ENCODE measurements at places on chromosomes 6 and 20.

GRCh38 chr20:36119537-36119936 lies 35.0 kb upstream of the EPB41L1 start:
- no peak for DNase-seq

DNA sequence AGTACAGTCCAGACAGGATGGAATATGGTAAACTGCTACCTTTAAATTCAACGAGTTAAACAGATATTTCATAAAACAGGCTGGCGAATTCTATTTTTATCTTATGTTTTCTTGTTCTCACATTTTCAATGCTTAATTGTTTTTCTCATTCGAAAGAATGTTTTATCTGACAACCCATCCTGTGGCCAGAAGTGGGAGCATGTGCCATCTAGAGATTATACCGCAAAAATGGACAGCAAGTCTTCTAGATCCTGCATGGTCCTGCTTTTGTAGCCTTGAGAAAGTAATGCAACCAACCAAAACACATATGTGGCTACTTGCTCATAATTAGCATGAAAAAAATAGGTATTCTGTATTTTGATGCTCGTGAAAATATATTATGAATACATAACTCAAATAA lies 30.7 kb downstream of the TUBB2B start:
- DNase-seq: no peak

DNA sequence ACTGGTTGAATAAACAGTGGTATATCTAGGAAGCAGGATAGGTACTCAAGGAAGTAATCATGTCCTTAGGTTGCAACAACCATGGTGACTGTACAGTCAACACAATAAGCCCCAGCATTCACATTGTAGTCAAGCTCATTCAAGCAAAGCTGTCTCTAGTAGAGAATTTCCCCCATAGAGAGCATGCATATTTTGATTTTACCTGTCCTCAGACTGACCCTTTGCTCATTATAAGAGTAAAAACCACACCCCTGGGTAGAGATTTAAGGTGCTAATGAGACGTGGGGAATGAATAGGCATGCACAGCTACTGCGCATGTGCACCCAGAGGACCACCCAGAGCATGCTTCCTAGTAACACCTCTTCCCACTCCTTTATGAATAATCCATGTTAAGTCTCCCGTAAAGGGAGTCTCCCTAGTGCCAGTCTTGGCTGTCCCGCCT lies 6.1 kb upstream of the RNF8 start:
- DNase-seq: no peak

DNA sequence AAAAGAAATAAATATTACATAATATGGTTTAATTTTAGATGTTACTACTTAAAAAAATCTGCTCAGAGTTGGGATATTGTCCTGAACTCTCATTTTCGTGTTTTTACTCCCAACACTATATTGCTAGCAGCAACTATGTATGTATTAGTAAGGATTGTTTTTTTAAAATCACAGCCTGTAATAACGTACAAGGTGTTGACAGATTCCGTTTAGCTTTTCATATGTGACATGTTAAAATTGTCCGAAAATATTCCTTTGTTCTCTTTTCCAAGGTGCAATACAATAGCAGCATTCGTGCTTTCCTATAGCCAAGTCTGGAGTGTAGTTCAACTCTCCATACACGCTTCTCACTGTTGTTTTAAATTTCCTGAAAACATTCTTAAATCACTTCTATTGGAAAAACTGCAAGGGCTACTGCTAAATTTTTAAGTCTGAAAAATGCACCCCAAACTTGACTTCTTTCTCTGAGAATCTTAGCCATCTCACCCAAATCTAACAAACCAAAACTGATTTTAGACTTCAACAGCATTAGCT lies 59.0 kb upstream of the HFE start:
- DNase-seq: no peak

DNA sequence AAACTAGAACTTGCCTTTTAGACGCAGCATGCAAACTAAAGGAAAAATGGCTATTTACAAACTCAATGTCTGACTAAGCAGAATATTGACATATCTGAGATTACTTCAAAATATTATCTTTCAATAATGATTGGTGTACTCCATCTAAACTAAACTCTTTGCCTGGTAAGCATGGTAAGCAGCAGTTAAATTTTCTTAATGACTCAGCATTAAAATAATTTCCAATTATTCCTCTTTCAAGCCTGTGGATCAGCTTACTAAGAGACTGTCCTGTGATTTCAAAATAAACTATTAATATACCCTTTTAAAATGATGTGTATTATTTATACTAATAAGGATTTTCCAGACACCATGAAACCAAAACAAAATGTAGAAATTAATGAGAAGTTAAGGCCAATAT lies 226.8 kb upstream of the THEMIS start:
- DNase-seq: no peak

GRCh38 chr6:88089708-88090107 lies 42.1 kb downstream of the SPACA1 start:
- DNase-seq: no peak

DNA sequence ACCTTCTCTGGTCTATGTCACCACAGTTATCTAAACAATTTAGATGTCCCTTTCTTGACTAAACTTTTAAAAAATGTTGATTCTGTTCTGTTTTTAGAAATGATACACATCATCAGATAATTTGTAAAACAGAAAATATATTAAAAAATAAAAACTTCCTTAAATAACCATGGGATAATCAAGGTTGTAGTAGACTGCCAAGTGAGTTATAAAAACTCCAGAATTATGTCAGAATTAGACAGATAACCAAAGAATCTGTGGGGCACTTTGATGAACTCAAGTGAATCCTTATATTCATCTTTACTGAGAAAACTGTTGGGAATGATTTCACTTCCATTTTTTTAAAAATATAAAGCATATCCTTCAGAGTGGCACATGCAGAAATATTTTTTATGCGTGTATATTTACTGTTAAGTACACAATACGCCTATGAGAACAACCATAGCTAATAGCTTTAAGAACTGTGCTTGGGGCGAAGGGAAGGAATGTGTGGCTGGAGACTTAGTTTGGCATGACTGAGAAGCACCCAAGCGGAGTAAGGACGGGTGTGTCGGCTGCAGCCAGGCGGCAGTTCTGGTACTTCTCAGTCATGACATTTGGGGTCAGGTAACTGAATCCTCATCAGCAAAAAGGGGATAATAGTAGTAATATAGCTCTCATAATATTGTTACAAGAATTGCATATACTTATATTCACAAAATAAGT lies 604.7 kb upstream of the CITED2 start:
- DNase-seq: peak; percentile 88

DNA sequence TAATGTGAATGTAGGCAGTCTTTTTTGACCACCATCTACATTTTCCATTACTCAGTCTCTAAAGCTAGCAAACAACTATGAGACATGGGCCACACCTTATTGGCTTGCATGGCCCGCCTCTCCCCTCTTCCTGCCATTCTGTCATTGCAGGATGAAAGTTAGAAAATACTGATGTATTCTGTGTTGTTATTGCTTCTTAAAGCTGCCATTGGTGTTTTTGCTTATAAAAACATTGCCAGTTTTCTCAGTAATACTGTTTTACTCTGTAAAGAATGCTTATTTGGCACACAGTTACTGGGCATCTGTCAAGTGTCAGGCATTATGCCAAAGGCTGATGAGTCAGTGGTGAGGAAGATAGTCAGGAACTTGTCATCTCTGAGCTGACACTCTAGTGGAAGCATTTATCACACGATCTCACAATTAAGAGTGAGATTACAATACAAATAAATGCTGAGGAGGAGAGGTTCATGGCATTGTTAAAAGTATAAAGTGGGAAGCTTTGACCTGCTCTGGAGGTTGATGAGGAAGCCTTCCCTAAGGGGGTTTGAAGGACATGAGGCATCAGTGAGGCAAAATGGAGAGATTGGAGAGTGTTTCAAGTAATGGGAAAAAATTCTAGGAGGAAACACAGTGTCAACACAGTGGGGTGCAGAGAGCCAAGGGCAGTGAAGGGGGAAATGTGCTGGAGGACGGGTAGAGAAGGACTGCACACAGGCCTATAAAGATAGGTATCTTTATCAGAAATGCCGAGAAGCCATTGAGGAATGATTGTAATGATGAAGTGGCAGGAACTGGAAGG lies 14.7 kb downstream of the KLHL32 start:
- DNase-seq: no peak

GRCh38 chr20:8749986-8750385 lies 318.9 kb upstream of the PLCB4 start:
- DNase-seq: no peak

GRCh38 chr6:155263373-155264063 lies at the start of gene CLDN20:
TSS of gene CLDN20 (plus strand) at chr6:155264013. CDS start at chr6:155275720, 11,707 bp downstream.
- DNase-seq: no peak

DNA sequence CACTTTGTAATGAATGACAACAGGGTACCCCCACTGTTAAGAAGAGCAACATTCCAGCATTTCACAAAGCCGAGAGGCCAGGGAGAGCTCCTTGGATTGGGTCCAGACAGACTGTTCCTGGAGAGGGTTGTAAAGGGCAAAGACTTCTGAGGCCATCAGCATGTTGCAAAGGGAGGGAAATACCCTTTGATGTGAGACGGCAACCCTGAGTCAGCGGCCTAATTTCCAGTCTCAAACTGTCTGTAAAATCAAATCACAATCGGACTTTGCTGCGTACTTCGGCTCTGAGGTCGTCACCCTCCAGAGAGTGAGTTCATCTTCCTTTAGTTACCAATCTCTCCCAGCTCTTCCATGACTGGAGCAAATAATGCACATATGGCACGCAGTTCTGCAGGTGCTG lies 101.0 kb upstream of the DTNBP1 start:
- peak; percentile 60 for DNase-seq

DNA sequence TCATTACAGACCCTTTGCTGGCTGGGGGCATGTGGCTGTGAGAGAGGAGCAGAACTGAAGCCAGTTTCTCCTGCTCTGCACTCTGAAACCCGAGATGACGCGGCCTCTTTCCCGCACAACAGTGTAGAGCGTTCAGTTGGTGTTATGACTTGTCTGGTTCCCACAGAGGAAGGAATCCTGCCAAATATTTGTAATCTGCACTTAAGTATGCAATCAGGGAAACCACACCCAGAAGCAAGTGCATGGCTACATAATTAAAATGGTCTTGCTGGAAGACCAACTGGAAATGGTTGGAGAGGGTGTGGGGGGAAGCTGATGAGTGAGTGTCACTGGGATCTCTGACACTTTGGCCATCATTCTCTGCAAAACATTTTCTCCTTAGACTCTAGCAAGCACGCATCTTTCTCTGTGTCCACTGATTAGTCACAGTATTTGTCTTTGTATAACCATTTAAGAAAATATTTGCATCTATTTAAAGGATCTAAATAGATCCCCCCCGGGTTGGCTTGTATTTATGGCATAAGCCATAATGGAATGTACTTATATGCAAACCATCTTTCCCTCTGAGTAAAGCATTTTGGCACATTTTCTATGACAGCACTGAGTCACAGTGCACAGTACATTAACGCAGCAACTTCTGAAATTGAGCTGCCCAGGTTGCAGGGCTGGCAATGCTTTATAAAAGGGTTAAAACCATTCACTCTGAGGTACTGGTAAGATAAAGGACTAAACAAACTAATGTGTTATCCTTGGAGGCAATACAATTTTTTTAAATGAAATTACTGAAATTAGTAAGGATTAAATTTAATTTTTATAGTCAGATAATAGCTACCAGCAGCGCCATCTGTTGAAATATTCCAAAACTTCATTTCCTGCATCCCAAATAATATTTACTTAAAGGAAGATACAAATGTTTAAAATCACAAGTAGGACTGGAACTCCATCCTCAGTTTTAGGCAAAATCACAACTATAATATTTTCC lies 76.7 kb downstream of the FOXC1 start:
- peak; percentile 92 for DNase-seq

DNA sequence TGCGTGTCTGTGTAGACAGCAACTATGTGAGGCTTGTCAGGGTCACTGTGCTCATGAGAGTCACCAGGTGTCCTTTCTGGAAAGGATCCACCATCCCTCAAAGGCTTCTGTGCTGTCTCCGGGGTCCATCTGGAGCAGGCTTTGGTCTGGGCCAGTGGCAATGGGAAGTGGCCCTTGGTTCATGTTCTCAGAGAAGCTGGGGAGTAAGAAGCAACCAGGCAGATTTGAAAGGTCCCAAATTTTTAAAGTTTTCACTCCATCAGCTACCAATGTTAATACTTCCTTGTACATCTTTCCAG lies 68.2 kb downstream of the GCNT2 start:
- DNase-seq: no peak

DNA sequence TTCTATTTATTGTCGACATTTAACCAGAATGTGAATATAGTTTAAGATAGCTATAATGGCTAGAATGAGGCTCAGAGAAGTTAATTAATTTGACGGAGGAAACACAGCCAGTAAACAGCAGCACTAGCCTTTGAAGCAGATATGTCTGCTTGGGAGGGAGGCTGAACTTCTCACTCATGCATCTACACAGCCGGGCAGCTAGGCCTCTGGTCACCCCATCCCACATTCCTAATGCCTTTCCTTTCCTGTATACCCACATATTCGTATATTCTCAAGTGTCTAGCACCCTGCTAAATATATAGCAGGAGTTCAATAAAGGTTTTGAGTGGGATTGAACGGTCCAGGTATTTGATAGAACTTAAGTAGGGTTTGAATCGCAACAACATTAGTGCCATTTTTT lies 230.4 kb upstream of the PDE10A start:
- no peak for DNase-seq

GRCh38 chr6:55450005-55450404 lies 122.7 kb downstream of the GFRAL start:
- no peak for DNase-seq

DNA sequence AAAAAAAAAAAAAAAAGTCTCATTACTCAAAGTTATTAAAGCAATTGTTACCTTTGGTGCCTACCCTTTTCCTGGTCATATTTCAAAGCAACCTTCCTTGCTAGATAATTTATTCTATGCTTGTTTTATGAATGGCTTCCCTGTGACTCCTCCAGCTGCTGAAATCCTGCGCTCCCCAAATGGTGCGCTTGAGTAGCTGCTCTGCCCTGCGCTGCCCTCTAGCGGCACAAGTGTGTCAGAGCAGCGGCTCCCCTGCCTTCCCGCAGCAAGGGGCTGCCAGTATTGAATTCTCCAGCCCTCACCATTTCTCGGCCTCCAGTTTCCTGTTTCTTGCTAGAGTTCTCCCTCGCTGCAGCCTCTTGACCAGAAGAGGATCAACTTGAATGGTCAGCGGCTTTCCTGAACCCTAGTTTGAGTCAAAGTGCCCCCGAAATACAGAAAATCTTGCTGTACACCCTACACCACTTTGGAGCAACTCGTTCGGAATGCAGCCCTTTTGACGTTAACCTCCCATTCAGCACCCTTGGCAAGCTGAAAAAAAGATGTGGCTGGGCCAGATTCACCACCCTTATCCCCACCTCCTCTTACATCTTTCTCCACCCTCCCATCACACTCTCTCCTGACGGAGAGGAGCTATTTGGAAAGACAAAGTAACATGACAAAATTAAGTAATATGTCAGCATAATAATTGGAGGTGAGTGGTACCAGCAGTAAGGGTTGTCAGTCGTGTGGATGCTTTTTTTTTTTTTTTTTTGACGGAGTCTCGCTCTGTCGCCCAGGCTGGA lies 60.4 kb upstream of the KLHL31 start:
- peak; percentile 91 for DNase-seq

GRCh38 chr20:54172532-54172855 lies 1.3 kb downstream of the CYP24A1 start:
- DNase-seq: no peak

GRCh38 chr6:132167929-132168892 lies 217.0 kb upstream of the CCN2 start:
- DNase-seq: no peak

GRCh38 chr20:3245156-3245555 lies 6.2 kb upstream of the SLC4A11 start:
- no peak for DNase-seq
